ENCODE measurements at places on chromosomes 3 and 15. TPM values are rescaled to one million over a fixed set of nuclear protein-coding genes. Genes with fewer than 3 reads are reported as not detected.

TMC3 gene
- 0.10 TPM for total RNA-seq

HACD2 gene
- total RNA-seq, result 30.4 TPM

NMB gene
- total RNA-seq, result 7.4 TPM

ATP8B4 gene
- total RNA-seq, result 10.3 TPM

ZIC1 gene
- total RNA-seq, result 184 TPM

PLD1 gene
- total RNA-seq, result 44.6 TPM

RARB gene
- 28.2 TPM for total RNA-seq

IL17RD gene
- total RNA-seq, result 47.4 TPM

STRC gene
- total RNA-seq, result 0.77 TPM

CNTN6 gene
- total RNA-seq, result 3.3 TPM

CLDN16 gene
- total RNA-seq, result 0.10 TPM

PRR20G gene
- not detected for total RNA-seq

HGD gene
- 14.0 TPM for total RNA-seq

ST8SIA2 gene
- 16.8 TPM for total RNA-seq

RTP1 gene
- not detected for total RNA-seq

CDAN1 gene
- 37.2 TPM for total RNA-seq

GOLGA6D gene
- 0.19 TPM for total RNA-seq

CCR8 gene
- 1.2 TPM for total RNA-seq

TMEM108 gene
- 4.8 TPM for total RNA-seq

TGM5 gene
- 0.71 TPM for total RNA-seq

SLC51B gene
- total RNA-seq, result 1.2 TPM

CCNB2 gene
- 24.6 TPM for total RNA-seq

ZNF620 gene
- total RNA-seq, result 12.3 TPM

SPTSSB gene
- total RNA-seq, result 28.8 TPM

Measured in type B pancreatic cell (in vitro differentiated cells).